CD8-positive, alpha-beta memory T cell (primary cell): ENCODE measurements at places on chromosomes 7 and 10.

GRCh38 chr10:30357806-30358205, 8.7 kb upstream of the MTPAP start:
- DNase-seq = no peak

DNA sequence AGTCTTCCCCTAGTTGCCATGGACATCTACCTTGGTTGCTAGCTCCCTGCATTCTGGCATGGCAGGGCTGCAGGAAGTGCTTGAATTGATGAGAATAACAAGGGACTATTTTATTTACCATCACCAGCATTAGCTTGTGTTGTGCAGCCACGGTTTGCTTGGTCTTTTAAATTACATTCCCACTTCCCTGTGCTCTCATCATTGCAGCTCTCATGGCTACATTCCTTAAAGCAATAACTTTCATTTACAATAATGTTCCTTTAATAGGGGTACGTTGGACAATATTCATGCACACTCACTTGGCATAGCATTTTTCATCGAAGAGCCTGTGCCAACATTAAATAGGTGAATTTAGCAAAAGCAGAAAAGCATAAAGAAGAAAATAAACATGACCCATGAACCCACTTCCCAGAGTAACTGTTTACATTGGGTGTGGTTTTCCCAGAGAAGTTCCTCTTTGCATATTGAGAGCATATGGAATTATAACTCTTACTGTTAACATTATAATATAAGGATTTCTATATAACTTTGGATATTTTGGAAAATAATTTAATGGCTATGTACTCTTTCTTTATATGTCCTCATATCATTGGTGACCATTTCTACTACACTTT, 113.2 kb upstream of the VWC2 start:
- no peak for DNase-seq

DNA sequence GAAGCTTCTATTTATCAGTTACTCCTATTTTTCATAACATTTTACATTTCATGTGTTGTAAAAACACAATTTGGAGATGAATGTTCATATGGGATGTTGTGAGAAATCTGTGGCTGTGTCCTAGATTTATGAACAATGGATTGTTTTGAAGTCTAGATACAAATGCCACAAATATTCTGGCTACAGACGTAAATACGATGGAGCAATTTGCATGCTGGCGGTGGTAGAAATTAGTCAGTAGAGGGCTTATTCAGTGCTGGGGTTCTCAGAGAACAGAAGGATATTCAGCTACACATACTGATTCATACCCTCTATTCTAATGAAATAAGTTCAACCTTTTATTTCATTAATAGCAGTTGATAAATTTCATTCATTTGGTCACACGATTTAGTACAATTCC, 48.8 kb downstream of the PLPP4 start:
- no peak for DNase-seq

- DNase-seq = no peak
Measured at GRCh38 chr7:50475340-50475739, 25.2 kb upstream of the FIGNL1 start.

- no peak for DNase-seq
Measured at GRCh38 chr7:157522189-157522588, 185.4 kb downstream of the DNAJB6 start.

DNA sequence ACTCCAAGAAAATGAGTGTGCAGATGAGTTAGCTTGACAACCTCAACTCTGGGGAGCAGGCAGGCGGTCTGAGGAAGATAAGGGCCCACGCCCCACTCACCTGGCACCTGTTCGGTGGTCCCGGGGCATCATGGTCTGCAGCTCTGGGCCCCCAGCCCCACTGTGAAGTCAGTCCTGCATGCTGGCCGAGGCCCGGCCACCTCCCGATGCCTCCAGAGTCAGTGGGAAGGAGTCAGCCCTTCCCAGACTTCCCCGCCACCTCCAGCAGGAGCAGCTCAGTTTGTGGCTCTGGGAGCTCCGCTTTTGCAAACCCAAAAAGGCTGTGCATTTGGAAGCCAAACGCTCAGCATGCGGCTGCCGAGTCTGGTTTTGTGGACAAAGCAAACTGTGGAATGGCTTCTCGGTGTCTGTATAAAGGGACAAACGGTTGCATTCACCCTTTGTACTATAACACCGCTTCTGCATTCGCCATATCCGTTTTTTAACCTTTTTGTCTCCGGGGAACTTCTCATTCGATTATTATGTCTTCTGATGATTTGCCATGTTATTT, 167.3 kb downstream of the CCDC3 start:
- no peak for DNase-seq

DNA sequence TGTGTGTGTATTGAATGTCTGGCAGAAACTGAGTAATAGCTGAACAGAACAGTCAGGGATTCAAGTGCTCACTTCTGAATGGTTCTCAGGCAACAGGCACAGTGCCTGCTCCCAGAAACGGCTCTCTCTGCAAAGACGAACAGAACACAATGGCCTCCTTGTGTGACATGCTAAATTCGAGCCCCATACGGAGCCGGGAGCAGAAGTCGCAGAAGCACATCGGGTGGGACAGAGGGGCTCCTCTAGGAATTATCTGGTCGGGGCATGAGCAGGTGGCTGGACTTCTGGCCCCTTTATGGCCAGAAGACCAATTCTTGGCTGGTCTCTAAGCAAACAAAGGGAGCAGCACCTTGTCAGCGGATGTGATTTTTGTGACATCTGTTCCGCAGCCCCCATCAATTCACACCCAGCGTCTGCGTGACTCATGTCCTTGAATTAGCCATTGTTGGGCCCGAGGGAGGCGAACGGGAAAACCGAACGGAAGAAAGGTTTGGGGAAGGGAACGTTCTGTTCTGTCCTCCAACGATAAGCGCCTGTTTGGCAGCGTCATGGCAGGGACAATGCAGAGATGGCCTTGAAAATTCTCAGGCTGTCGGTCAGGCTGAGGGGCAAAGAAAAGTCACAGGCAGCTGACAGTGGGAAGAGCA, 47.3 kb upstream of the NPTX2 start:
- no peak for DNase-seq

DNA sequence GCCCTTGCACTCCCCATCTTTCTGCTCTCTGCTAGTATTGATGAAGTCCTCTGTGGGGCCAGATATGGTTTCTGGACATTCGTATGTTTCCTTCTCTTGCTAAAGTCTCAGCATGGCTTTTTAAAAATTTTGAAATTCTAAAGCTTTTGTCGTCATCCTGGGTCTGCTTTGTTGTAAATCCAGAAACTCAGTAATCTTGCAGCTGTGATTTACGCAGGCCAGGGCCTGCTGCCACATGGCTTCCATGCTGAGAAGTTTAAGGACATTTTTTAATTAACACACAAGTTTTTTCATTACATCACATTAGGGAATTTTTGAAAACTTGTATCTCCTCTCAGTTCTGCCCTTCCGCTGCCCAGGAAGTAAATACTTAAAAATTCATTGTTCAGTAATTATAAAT, 686.1 kb upstream of the IGFBP3 start:
- no peak for DNase-seq

DNA sequence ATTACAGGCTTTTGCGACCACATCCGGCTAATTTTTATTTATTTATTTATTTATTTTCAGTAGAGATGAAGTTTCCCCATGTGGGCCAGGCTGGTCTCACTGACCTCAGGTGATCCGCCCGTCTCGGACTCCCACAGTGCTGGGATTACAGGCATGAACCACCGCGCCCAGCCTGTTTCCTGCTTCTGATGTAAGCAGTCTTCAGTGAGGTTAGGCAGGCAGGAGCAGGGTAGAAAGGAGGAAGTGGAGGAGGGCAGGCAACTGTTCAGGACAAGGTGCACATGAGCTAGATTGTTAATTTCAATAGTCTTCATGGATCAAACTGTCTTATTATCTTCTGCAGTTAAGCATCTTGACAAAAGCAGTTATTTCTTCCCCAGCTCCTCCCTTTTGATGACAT, 605.0 kb downstream of the CCSER2 start:
- no peak for DNase-seq

DNA sequence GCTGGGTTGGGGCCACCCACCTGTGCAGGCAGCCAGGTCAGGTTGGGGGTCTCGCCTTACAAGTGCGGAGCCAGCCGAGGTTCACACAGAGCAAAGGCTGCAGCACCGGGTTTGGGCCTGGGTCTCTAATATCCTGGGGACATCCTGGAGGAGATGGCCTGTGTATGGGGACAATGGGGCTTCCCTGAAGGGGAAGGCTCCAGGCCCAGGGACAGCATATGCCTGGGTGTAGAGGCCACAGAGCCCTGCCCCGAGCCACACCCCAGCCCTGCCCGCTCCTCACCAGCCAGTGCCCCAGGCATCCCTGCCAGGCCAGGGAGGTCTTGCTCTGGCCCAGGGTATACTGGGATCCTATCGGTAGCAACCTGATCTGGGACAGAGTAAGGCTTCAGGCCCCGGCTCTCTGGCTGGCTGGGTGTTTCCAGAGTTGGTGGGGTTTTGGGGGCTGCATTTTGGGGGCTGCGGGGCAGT, 9.1 kb downstream of the TTYH3 start:
- DNase-seq = no peak

DNA sequence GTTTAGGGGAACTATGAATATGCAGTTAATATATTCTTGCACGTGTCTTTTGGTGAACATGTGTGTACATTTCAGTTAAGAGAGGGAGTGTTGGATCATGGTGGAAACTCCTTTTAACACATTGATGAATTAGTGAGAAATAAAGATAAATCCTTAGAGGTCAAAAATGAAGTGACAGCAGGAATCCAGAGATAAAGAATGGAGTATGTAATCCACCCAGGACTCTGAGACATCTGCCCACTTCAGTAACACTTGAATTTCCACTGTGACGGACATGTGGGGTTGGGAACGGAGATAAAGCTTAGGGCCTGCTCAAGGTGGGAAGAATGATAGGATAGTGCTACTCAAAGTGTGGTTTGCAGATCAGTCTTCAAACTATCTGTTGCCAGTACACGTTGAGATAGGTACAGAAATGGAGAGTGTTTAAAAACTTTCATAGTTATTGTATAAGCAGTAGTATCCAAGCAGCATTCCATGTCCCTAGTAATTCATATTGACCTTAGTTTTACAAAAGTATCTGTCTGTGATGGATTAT, 6.6 kb upstream of the RELN start:
- DNase-seq = no peak

DNA sequence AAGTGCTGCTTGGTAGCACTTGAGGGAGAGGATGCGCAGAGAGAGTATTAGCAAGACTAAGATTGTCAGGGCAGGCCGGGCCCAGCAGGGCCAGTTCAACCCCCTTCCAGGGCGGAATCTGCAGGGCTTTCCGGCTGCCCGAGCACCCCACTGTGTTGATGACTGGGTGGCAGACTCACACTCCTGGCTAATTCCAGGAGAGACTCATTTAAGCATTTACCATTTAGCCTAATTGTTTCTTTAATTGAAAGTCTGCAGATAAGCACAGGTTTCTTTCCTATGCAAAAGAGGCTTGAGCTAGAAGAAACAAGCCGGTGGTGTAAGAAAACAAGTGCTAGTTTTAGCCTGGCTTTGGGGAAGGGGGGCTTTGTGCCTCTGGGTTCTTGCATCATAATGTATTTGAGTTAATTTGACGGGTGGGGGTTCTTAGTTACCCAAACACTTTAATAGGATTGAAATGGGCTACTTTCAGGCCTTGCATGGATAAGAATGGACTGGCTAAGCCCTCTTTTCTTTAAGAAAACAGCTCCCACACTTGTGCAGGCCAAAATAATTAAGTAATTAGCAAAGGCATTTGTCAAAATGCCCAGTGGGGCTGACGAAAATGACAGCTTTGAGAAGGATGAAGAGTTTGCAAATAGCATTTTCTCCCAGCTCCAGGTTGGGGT, 201.3 kb downstream of the MYOF start:
- DNase-seq = no peak

- no peak for DNase-seq
Measured at GRCh38 chr10:111338035-111338434, 261.2 kb downstream of the ADRA2A start.

- no peak for DNase-seq
Measured at GRCh38 chr7:48074204-48074654, 14.8 kb upstream of the UPP1 start.

GRCh38 chr10:103967448-103968071, 620 bp downstream of the SLK start:
- no peak for DNase-seq

- DNase-seq = no peak
Measured at GRCh38 chr10:101226491-101227428, 2.5 kb downstream of the LBX1 start.

GRCh38 chr7:133275008-133275407, 22.1 kb downstream of the EXOC4 start:
- no peak for DNase-seq

DNA sequence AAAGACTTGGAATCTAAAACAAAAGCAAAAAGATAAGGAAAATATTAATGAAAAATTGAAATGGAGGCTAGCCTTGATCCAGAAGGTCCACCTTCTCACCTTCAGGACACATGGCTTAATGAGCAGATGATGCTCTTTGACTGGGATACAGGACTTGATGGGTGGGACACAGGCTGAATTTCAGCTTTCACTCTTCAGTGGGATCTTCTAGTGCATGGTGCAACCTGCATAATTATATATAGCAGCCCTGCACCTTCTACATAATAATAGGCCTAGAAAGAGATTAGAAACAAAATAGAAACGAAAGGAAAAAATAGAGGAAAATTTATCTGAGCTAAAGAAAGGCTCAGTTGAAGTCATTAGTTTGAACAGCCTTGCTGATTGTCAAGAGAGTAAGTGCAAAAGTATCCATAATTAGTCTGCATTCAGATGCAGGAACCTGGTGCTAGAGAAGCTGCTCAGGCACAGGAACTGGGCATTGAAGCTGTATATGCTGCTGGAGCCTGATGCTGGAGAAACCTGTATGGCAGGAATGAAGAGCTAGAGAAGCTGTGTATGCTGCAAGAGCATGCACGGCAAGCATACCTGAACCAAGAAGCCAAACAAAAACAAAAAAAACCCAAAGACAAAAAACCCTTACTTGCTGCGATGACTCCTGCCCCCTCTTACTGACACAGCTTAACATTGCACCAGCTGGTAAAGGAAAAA, 19.4 kb downstream of the MKLN1 start:
- no peak for DNase-seq

GRCh38 chr7:473870-474604, 45.6 kb downstream of the PDGFA start:
- no peak for DNase-seq

DNA sequence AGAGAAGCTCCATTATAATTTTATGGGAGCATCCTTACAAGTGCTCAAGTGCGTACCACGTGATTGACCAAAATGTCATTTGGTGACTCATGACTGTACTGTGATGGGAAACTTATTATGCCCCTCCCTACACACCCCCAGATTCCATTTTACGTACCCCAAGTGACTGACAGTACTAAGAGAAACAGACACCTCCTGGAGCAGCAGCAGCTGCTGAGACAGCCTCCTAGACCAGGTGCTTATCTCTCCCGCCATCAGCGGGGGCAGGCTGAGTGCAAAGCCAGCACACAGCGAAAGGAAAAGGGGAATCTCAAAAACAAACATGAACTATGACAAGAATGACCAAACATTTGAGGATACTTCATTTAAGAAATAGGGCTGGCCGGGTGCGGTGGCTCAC, 4.2 kb upstream of the ADAM12 start:
- no peak for DNase-seq
